ENCODE measurements at places on chromosomes 2 and 18.

DNA sequence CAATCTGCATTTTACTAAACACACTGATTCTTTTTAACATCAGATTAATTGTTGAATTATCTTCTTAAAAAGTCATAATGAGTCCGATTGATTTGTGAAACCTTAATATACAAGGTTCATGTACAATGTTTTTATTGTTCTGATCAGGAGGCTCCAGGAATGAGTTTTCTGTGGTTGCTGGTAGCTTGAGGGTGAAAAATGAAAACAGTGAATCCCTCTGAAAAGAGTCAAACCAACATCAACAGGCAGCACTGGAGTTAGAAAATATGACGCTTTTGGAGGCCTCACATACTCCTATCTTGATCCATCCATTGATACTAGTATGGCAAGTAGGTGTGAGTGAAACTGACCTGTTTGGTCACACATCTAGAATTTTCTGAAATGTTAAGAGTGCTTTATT is 216.3 kb upstream of the ETAA1 start:
- no peak for DNase-seq

DNA sequence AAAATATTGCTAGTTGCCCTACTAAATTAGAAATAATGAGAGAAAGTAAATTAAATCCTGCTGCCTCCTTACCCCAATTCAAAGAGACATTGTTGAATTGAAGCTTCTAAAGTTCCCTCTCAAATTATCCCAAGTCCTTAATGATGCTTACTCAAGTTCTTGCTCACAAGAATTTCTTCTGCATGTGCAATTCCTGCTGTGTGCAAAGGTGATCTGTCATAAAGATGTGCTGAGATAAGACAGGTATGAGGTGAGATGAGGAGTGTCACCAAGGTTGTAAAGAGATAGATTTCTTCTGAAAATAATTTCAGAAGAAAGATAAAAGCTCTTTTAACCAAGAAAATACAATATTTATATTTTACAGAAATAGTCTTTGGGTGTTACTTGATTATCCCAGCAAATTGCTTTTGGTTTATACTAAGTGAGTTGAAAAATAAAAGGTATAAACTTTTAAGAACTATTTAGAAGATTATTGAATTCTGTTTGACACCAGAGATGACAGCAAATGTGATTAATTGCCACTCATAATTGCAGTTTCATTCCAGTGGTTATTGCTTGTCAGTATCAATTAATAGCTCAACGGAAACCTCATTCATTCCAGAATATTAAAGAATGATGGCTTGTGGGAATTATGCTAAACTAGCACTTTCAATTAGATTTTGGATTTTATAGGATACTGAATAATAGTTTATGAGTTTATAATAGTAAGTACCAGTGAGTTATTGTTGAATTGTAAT is 674.3 kb downstream of the STK39 start:
- DNase-seq, result no peak

DNA sequence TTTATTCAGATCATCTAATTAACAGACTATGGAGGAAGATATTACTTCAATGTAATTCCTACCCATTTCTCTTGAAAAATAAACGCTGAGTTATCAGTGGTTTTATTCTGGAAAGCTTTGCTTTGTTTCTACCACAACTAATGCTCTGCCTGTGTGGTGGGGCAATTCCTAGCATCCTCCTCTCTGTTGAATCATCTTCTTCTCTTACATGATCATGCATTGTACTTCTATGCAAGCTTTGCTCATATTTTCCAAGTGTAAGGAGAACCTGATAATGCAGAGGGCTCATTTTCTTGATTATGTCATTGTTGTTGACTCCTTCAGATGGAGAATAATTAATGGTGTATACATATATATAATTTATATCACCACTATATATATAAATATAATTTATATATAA is 46.7 kb downstream of the CCDC195 start:
- no peak for DNase-seq

DNA sequence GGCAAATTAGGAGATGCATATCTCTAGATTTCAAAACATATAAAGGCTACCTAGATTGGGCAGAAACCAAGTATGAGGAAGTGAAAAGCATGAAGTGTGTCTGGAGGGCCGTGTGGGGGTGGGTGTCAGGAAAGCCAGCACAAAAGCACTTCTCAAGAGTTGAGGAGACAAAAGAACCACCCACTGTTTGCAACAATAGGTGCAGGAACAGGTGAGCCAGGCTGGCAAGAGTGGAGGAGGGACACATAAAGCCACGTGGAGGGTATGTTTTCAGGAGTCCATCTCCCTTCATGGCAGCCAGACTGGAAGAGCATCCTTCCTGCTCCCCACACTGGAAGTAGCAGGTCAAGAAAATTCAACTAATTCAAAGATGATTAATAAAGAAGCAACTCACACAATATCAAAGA is 96.4 kb downstream of the CERS6 start:
- DNase-seq, result no peak

- no peak for DNase-seq
Measured at GRCh38 chr18:9405130-9405529, 70.2 kb upstream of the RALBP1 start.

DNA sequence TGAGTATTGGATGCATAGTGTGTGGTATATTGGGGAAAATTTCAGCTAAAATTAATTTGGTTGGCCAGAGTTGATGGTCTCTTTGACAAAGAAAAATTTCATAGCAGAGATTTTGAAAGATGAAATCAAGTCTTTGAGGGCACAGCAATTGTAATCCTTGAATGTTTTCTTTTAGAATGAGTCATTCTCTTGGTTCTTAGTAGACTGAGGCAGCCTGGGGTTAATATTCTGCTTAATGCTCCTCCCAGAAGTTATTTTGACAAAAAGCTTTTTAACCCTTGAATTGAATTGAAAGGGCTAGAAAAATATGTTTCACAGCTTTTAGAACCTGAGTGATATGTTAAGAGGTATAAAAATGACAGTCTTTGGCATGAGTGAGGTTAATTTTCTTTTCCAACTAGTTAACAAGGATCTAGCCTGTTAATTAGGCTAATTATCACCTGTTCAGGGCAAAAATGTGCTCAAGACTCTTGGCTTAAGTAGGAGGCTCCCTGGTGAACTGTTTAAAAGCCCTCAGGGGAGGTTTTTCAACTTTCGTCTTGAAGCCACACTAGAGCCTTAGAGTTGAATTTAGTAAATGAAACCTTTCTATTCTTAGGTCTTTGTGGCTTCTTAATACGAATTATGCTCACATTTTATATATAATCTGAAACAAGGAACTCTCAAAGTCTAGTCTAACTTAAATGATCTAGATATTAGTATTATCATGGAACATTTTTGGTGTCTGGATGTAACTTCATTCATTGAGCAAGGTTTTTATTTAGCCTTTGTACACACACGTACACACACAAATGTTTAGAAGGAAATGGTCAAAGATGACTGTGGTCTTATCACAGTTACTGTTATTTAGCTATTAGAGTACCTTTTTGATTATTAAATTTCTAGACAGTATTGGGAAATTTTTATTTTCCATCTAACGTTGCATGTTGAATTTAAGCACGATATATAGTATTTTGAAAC is 272.5 kb downstream of the ZNF407 start:
- no peak for DNase-seq

DNA sequence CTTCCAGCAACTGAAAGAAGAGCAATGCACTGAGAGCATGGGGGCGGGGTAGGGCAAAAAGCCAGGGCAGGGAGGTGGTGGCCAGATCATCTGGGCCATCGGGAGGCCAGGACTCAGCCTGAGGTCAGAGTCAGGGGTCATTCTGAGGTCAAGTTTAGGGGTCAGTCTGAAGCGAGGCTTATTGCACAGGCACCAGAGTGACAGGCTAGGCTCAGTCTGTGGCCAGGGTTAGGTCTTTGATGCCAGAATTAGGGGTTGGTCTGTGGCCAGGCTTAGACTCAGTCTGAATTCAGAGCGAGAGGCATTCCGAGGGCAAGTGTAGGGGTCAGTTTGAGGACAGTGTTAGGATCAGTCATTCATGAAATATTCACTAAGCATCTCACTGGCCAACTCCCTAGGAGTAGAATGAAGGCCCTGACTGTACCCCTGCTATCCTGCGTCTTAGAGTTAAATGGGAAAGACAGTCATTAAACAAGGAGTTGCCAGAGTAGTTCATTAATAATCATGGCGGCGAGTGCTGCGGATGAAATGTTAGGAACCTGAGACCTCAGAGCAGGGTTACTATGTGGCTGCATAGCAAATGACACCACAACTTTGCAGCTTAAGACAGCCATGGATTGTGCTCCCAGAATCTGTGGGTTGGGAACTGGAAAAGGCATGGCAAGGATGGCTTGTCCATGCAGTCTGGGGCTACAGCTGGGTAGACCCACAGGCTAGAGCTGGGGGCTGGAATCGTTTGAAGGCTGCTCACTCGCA is 198.7 kb downstream of the CYP26B1 start:
- peak; percentile 40 for DNase-seq

GRCh38 chr18:32771169-32771751 is 1.6 kb downstream of the KLHL14 start:
- DNase-seq, result peak; percentile 65

GRCh38 chr18:54100920-54101470 is 123.5 kb downstream of the MBD2 start:
- no peak for DNase-seq

DNA sequence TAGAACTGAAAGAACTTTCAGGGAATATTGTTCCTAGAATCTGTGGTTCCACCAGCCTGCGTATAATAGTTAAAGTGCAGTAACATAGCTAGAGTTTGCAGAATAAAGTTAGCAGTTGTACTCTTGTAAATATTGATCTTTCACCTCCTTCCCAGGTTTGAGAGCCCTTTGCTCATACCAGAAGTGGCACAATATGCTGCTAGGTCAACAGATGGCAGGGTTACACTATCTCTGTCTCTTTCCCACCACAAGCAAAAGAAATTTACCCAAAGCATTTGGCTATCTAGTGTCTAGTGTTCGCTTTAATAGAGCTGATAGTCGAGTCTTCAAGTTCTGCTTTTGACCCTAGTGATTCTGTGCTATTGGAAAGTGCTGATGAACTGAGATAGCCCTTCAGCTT is 119.0 kb upstream of the KLHL14 start:
- no peak for DNase-seq

DNA sequence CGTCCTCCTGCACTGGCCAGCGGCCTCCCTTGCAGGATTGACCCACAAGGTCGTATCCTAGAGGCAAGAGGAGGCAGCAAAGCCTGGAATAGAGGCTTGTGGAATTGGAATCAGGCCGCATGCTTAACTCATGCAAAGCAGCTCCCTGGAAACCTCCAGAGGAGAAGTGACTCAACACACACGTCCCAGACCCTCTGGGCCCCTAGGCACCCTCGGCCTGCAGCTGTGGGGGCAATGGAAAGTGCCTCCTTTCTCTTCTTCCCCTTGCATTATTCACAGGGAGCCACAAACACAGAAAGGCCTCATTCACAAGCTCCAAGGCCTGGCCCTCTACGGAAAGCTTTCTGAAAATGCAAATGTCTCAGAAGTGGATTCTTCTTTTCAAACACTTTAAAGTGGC is 19.6 kb downstream of the SPATA3 start:
- DNase-seq, result no peak

GRCh38 chr2:192960945-192961344 is 766.2 kb upstream of the TMEFF2 start:
- DNase-seq, result no peak

GRCh38 chr18:48949606-48950535 is 894 bp downstream of the SMAD7 start:
- peak; percentile 77 for DNase-seq

GRCh38 chr2:71846669-71847291 is 300.9 kb downstream of the CYP26B1 start:
- peak; percentile 19 for DNase-seq

DNA sequence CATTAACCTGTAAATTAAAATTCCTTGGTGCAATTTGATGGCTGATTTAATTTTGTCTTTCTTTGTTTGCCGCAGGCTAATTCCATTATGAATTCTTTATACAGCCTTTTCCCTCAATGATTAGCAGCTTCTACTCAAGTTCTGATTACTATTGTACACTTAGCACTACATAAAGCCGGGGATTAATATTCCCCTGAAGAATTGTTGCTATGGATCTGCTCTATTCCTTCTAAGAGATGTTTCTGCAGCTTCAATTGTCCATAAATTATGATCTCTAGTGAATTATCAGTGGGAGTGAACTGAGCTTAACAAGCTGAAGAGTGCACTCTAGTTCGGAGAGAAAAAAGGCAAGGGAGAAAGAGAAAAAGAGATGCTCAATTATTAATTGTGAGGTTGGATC is 433.7 kb upstream of the SPRED2 start:
- DNase-seq, result no peak

DNA sequence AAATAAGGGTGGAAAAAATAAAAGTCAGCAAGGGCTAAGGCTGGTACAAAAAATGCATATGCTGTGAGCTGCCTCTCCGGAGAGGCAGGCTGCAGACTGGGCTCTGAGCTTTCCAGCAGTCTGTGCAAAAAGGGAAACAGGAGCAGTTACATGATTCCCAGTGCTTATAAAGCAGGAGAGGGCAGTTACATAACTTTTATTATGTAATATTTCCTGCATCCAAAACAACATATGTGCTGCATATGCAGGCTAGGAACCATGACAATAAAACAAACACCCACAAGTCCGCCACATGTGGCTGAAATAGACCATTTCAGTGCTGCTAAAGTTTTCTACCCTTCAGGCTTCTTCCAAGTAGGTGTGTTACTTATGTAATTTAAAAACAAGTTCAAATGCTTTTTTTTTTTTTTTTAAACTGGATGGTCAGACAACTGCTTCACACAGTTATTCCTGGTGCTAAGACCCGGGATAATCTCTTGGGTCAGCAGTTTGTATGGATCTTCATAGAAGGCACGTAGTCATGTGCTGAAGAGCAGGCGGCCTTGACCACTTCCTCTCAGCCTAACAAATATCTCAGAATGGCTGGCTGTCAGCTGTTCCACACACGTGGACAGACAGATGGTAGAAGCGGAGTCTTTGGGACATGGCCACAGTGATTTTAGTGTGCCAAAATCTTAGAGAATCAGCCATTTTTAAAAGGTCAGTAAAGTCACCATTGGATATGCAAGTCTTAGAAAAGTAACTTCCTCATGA is 43.5 kb downstream of the ARMC9 start:
- no peak for DNase-seq

DNA sequence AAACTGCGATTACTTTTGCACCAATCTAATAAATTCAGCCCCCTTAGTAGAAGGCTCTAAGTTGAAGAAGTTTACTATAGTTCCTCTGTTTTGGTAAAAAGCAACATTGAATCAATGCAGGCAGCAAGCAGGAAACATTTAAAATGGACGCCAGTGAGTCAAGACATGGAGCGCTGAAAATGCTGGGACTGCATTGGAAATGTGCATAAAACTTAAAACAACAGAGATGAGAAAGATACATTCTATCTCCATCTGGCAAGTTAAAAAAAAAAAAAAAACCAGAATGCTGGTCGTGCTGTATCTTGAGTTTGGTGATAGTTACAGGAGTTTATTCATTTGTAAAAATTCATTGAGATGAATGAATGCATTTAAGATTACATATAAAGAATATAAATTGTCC is 117.0 kb upstream of the TWIST2 start:
- DNase-seq, result no peak

DNA sequence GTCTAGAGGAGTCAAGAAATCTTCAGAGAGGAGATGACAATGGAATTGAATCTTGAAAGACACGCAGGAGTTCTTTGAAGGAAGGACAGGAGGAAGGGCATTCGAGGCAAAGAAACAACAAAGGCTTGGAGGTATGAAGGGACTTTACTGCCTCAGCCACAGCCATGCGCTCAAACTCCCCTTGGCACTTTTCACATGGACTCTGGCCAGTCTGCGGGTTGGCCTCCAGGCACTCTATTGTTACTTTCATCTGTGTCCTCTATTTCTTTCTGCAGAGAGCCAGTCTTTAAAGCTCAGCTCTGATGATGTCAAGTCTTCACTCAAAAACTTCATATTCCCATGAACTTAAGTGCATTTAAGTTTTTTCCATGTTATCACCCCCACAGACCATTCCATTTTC is 95.4 kb downstream of the ZAP70 start:
- no peak for DNase-seq

GRCh38 chr2:88606371-88607030 is 20.8 kb downstream of the EIF2AK3 start:
- DNase-seq, result no peak
